G401 (cell line): ENCODE measurements at places on chromosomes 2 and 18.

DNA sequence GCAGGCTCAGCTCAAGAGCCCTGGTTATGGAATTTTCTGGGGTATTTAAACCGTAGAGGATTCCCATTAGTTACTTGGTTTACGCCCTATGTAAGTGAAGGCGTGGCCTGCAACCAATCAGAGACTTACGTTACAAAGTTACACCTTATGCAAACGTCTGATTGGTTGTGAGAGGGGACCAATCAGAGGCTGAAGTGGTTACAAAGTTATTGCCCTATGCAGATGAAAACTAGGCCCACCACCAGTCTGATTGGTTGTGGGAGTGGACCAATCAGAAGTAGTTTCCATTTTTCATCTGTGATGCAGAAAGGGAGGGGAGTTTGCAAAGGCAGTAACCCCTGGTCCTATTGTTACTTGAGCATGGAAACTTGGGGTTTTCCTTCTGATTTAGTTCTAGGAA, 49.1 kb downstream of the DLGAP1 start:
- DNase-seq = no peak

- DNase-seq = no peak
Measured at GRCh38 chr18:2442726-2443275, 128.5 kb downstream of the METTL4 start.

DNA sequence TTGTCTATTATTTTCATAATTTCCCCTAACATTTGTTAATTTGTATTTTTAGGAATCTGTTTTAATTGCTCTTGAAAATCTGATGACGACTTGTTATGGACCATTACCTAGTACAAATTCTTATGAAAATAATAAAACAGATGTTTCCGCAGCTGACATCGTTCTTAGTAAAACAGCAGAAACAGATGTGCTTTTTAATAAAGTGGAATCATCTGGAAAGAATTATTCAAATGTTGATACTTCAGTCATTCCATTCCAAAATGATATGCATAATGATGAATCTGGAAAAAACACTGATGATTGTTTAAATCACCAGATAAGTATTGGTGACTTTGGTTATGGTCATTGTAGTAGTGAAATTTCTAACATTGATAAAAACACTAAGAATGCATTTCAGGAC, 69.9 kb downstream of the PMS1 start:
- DNase-seq = no peak

DNA sequence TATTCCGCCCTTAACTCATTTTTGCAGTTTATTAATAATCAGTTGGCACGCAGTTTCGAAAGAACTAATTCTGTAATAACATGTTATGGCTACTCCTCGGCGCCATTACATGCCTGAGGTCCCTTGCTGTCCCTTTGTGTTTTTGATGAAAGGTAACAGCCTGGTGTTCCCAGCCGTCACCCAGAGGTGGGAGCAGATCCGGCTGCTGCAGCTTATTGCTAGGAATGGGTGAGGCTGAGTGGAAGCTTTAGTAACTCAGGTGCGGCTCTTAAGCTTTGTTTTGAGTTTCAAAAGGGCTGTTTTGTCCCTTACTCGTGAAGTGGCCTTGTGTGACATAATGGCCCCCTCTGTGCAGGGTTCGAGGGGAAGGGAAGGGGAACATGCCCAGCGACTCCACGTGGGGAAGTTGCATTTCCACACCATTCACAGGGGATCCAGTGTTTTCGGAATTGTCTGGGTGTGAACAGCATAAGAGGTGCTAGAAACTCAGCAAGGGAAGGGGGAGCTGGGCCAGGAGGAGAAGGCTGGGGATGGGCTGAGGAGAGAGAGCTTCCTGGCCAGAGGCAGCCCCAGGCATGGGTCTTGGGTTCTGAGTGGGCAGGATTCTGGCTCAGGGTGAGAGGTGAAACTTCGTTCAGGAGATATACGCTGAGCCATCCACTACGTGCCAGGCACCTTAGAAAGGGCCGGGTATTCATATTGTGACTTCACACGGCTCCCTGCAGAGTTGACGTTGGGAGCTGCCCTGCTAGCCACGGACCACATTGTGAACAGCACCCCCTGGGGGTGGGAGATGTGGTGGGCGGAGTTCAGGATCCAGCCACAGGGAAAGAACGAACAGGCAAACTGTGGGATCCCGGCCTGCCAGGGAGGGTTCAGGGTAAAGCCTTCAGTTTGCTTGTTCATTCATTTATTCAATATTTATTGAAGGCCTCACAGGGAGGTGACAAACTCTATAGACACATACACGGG, 84.4 kb downstream of the TGOLN2 start:
- DNase-seq = no peak

DNA sequence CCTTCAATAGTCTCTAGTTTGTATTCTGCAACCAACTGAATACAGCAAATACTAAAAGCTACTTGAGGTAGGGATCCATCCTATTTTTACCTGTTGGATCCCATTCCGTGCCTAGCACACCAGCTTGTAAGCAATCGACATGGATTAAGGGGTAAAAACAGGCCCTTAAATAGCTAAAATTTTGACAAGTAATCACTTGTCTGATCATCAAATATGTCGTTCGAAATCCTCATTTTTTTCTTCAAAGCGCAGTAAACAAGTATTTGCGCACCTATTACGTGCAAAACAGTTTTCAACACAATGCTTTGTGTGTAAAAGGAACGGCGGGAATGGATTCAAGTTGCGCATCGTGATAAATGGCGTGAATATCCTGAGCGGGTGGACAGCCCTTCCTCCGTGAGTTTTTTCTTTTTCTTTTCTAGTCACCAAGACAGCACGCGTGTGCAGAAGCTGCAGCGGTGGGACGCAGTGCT, 1.4 kb upstream of the ACVR2A start:
- peak; percentile 55 for DNase-seq

DNA sequence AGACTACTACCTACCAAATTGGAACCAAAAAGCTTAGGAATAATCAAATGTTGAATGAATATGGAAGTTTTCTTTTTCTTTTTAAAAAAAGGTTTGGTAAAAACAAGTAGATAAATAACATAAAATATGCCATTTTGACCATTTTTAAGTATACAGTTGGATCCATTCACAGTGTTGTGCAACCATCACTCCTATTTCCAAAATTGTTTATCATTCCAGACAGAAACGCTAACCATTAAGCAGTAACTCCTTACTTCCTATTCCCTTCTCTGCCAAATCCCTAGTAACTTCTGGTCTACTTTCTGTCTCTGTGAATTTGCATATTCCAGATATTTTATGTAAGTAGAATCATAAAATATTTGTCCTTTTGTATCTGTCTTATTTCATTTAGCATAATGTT, 39.8 kb downstream of the CD302 start:
- no peak for DNase-seq

- DNase-seq = peak; percentile 46
Measured at GRCh38 chr18:36688020-36688965, 140.5 kb downstream of the TPGS2 start.

DNA sequence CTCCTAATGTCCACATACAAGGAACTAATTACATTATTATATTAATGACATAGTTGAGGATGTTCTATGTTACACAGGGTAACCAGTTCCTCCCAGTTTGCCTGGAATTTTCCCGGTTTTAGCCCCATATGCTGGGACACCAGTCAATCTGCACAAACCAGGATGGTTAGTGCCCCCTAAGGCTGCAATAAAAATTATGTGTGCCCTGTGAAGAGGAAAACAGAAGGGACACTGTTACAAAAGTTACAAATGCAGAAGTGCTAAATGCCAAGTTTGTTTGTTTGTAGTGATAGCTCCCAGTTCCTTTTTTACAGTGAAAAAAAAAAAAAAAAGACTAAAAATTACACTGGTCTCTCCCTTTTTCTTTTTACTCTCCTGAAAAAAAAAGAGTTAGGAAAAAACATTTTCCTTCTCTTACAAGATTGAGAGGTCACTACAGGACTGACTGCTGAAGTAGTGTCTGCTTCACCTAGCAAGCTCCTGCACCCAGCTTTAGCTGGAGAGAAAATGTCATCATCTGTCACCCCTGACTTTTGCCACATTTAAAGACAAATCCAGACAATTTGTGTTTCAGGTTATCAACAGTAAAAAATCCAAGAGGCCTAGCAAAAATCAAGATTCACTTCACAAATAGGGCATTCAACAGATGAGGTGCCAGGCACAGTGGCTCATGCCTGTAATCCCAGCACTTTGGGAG, 3.2 kb downstream of the ANKRD44 start:
- DNase-seq = peak; percentile 39

GRCh38 chr18:47313901-47314300, 62.4 kb upstream of the SKOR2 start:
- DNase-seq = no peak

- no peak for DNase-seq
Measured at GRCh38 chr18:73895701-73896100, 251.9 kb downstream of the FBXO15 start.

- DNase-seq = no peak
Measured at GRCh38 chr2:68256093-68256450, 3.7 kb upstream of the PPP3R1 start.

GRCh38 chr2:233385489-233386044, 31.3 kb downstream of the DGKD start:
- no peak for DNase-seq

GRCh38 chr2:15912203-15912602, 28.1 kb upstream of the MYCN start:
- peak; percentile 27 for DNase-seq

DNA sequence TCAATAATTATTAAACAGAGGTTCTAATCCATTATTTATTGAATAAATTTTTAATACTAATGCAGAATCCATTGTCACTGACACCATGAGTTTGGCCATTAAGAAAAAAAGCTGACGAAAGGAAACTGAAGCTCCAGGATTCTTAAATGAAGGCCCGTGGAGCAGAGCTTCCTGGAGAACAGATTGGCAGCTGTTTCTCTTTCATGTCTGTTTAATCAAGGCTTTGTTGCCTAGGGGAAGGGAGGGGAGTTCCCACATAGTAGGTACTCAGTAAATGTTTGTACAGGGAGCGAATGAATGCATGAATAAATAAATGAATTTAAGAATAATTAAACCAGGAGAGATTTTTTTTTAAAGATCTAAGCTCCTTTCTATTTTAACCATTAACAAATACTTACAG, 315.1 kb upstream of the KLHL29 start:
- DNase-seq = no peak

DNA sequence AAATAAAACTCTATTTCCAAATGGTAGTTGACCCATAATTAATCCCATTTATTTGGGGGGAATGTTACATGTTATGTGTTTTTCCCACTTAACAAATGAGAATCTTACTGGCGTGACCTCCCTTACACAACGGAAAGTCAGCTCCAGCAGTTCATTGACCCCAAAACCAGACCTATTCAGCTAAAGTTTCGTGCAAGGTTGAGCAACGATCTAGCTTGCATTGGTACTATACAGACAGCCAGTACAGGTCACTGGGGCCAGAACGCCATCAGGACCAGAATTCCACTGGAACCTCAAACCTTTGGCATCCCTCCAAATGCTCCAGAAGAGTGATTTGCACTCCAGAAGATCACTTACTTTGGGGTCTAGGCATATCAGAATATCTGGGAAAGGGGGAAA, 6.8 kb upstream of the CTAGE1 start:
- DNase-seq = no peak

GRCh38 chr18:77079954-77080682, 52.5 kb downstream of the MBP start:
- DNase-seq = no peak

GRCh38 chr18:35045806-35046205, 4.6 kb downstream of the MAPRE2 start:
- DNase-seq = no peak

DNA sequence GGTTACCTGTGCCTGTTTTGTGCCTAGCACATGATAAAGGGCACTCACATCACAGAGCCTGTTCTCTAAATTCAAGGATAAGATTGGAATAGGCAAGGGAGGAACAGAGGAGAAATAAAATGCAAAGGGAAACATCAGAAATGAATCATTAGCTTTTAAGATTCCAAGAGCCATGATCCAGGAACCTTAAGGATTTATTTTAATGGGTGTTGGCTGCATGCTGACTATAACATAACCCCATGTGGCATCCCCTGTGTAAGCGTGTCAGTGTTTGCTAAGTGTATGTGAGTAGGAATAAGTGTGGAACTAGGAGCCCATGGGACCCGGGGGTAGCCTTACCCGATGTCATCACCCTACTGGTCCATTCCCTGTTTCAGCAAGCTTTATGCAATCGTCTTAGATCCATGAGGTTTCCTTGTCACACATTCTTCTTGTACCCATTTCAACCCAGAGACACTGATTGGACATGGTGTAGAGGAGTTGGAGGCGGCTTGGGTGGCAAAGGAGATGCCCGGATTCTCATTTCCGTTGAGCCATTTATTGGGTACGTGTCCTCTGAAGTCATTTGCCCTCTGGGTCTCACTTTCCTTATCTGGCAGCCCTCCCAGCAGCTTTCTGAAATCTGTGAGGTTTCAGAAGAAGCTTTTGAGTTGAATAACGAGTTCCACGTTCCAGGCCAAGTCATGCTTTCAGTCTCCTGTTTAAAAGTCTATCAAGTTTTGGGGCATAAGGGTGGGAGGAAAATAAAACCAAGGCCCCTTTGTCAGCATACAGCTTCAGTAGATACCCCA, 117.0 kb downstream of the MGAT5 start:
- no peak for DNase-seq

DNA sequence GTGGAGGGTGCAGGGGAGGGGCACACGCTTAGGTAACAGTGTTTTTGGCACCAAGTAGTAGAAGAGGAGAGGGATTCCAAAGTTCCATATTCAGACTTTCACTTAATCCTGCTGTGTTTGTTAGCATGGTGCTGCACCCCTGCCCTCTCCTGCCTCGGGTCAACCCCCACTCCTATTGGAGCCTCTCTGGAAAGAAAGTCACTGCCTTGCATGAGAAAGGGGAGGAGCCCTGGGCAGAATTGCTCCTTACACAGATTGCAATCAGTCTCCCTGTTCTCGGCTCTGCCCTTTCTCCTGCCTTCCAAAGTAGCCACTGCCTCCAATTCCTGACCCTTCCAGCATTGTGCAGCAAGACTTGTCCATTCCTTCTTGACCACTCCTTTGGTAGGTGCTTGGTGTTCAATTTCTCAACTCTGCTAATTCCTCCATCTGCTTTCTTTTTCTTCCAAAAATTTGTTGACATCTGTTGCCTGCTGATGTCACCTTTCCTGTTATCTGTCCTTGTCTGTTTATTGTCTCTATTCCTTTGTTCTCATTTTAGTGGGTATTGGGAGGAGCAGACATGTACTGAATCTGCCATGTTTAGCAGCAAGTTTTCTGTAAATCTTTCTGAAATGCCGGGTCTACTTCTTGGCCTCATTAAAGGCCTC, 225.4 kb downstream of the LOXHD1 start:
- DNase-seq = peak; percentile 61

DNA sequence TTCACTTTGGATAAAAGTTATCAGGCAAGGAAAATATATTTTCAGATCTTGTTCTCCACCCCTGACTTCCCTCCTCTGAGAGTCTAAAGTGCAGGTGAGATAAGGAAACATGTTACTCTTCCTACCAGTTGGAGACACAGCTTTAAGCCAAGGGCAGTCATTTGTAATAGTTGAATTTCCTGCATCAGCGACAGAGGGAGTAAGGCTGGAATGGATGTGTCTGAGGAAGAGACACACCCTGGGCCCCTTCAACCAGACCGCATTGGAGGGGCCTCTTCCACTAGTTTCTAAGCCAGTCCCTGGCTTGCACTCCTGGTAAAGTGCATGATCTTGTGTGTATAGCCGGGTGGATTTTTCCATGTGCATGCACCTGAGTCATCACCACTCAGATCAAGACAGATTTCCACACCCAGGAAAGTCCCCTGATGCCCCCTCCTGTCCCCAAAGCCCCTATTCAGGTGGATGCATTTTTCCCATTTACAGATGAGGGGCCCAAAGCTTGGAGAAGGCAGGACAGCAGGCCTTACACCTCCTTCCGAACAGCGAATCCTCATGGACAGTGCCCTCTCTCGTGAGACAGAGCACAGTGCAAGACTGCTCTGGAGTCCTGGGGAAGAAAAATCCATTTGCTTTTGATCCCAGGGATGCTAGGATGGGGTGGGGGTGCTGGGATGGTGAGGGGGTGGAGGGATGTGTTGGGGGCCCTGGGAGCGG, 66.7 kb upstream of the SH3RF3 start:
- DNase-seq = no peak
